Activated CD4-positive, alpha-beta T cell treated with anti-CD3 and anti-CD28 coated beads, Interleukin-2, amount 10 ng/mL, durations not matched to agents 7 days and 5 days (primary cell): ENCODE measurements at places on chromosomes 3 and 15.

GRCh38 chr15:80823995-80824394 lies 44.8 kb downstream of the CEMIP start:
- DNase-seq: no peak

DNA sequence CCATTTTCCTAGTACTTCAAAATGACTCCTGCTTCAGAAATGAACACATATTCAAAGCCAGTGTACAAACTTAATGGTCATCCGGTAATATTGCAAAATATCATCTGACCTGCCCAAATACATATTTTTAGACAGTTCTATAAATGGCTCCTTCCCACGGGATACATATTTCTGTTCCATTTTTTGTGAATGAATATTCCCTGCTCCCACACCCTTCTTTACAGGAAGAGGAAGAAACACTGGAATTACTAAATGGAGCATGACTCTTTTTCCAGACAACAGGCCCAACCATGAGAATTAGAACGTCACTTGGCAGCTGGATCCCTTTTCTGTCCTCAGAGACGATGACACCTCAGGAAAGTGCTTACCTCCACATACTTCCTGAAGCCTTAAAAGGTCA lies 38.0 kb upstream of the CBLB start:
- no peak for DNase-seq

GRCh38 chr15:31526916-31527690 lies 200.5 kb downstream of the KLF13 start:
- no peak for DNase-seq

- no peak for DNase-seq
Measured at GRCh38 chr3:24343084-24343783, 151.4 kb downstream of the THRB start.

- no peak for DNase-seq
Measured at GRCh38 chr3:127026036-127026435, 43.1 kb downstream of the PLXNA1 start.

GRCh38 chr3:197224034-197224444 lies 74.4 kb downstream of the DLG1 start:
- DNase-seq: peak; percentile 33

GRCh38 chr15:71281256-71281655 lies 166.0 kb downstream of the THSD4 start:
- DNase-seq: no peak

DNA sequence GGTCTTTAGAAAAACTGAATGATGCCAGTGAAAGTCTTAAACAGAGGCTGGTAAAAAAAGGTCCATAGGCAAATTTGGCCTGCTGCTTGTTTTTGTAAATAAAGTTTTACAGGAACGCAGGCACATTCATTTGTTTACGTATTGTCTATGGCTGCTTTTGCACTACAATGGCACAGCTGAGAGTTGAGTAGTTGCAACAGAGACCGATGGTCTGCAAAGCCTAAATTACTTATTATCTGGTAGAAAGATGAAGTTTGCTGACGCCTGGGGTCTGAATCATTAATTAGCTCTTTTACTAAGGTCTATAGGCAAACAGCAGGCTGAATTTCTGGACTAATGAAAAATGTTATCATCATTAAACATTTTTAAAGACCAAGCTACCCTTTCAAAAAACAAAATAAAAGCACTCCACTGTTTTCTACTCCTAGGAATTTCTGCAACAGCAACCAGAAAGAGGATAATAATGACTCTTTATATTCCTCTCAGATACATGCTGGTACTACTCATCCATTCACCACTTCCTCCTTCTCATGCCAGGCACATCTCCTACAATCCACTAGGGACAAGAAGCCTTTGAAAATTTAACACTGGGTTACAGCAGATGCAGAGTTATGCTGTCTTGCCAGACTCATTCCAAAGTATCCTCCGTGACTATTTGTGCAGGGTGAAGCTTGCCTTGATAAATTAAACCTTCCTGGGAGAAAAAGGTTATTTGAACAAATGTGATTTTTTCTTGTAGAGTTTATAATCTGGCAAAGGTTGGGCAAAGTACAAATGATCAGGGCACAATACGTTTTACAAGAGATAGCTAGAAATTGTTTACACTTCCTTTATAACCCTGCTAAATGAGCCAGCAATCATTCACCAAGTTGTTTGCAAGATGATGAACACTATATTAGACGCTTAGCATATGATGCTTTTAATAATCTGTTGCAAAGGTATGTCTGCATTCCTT lies 6.0 kb downstream of the GATM start:
- no peak for DNase-seq

GRCh38 chr3:122786066-122786465 lies 7.6 kb downstream of the HSPBAP1 start:
- no peak for DNase-seq

- DNase-seq: no peak
Measured at GRCh38 chr3:71011565-71012287, 571.8 kb downstream of the FOXP1 start.

DNA sequence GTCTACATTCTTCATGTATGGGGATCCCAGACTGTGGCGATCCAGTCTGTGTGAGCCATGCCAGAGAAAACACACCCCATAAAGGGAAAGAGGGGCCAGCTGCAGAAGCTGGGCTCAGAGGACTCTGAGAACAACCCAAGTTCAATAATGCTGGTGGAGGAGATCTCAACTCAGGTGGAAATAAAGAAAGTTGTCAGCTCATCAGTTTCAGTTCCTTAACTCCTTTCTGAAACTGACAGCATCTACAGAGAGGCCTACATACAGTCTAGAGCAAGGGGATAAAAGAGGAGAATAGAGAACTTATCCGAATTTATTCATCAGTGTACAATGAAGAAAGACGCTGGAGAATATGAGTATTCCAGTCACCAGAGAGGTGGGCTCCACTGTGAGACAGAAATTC lies 77.0 kb downstream of the NTRK3 start:
- no peak for DNase-seq

DNA sequence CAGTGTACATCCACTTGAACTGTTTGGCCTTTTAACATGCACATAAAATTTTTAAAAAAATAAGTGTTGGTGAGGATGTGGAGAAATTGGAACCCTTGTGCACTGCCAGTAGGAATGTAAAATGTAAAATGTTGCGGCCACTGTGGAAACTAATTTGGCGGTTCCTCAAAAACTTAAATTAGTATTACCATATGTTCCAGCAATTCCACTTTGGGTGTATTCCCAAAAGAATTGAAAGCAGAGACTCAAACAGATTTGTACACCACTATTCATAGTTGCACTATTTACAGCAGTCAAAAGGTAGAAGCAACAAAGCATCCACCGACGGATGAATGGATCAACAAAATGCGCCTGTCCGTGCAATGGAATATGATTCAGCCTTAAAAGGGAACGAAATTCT lies 55.2 kb upstream of the SEC61A1 start:
- no peak for DNase-seq

DNA sequence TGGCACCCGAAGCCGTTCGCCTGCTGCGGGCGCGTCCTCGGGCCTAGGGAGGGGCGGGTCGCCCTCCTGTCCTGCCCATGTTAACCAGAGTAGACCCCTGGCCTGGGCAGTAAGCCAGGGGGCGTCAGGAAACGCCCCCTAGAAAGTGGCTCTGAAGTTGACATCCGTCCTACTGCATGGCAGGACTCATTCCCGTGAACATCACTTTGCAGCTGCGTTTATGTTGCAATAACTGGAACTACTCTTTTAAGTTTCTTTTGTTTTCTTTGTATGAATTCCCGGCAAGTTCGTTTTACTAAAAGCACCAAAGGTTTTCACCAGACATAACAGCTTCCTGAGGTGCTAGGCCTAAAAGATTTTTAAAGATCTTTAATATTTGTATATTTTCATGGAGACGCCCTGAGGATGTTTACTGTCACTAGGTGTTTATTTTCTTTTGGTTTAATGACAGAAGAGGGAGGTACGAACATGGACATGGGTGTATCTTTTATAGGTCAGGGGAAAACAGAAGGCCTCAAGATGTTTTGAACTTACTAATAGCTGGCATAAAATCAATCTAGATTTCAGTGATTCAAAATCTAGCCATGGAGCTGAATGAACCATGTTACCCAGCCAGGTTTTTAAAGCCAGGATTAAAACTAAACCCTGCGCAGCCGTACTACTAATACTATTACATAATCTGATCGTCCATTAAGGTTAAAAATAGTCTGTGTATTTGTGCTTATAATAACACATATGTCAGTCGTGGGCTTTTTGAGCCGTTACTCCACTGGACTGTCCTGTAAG lies 1.0 kb downstream of the C15orf61 start:
- no peak for DNase-seq

GRCh38 chr3:151062611-151063010 lies 22.9 kb upstream of the MED12L start:
- DNase-seq: no peak

DNA sequence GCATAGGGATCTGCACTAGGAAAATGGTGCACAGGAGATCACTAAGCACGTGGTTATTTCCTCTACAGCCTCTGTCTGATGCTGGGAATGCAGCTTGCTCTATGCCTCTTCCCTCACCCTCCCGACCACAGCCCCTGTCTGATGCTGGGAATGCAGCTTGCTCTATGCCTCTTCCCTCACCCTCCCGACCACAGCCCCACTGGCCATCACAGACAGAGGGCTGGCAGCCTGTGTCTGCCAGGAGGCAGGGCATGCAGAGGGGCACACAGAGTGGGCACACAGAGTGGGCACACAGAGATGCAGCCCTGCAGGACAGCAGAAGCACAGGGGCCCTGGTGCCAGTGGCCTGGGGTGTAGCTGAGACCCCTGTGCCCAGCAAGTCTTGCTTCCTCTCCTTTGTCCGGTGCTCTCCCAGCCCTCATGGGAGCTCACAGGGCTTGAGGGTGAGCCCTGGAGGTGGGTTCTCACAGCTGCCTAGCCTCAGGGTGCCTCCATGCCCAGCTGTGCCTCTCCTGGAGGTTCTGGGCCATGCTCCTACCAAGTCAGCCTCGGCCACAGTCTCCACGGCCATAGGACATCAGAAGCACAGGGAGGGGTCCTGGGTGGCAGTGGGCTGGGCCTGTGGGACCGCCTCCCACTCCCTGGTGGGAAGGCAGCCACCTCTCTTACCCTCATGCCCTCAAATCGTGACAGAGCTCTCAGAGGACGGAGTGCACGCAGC lies 65.8 kb downstream of the EXOG start:
- no peak for DNase-seq

DNA sequence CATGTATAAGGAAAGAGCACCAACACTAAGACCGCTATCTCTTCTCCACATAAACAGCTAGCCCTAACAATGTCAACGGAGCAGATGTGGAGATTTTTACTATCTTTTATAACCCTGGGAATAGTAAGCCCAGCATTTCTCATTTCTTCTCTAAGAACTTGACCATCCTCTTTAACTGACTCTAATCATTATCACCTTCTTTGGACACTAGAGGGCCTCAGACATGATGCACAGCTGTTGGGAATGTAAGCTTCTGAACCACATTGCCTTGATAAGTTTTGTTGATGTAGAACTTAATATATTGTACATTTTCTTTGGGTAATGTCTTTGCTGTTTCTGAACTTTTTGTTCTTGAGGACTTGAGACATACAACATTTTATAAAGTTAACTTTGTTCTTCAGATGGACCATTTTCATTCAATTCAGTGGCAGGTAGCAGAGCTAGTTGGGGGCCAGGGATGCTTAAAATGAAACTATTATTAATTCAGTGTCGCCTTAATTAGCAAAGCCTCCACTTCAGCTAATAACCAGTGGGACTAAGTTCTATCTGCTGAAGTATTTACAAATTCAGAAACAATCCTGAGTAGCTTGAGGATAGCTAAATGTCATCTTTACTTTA lies 9.6 kb upstream of the TAGLN3 start:
- peak; percentile 28 for DNase-seq

DNA sequence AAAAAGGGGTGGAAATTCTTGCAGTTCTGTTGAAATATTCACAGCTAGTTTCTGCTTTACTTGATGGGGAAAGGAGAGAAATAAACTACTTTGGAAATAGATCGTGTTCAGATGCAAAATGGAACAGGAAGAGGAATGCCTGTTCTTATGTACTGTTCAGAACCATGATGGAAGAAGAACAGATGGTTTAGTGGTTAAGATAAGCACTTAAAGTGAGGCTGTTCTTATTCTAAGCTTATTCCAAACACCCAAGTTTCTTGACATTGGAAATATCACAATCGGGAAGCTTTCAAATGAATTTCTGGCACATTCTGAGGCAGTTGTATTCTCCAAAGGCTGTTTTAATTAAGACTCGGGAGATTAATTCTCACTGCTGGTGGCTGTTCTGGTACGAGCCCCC lies 228.5 kb downstream of the LSAMP start:
- no peak for DNase-seq

DNA sequence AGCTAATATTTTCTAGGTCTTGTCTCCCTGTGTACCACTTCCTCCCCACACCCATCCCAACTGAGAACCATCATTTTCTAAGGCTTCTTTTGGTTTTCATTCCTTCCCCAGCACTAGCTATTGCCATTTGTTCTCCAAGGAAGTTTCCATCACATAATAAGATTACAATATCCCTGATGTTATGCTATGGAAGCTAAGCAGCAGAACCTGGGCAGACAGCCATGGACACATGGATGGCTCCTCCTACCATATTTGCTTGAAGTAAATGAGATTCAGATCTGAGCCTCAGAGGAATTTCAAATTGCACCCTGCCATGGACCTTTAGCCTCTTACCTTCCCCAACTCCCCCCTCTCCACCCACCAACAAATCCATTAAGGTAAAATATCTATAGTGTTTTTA lies 31.5 kb downstream of the GASK1A start:
- no peak for DNase-seq

- no peak for DNase-seq
Measured at GRCh38 chr3:103055021-103055520, 620.3 kb downstream of the ZPLD1 start.

- DNase-seq: no peak
Measured at GRCh38 chr15:55532944-55533343, 24.9 kb upstream of the DNAAF4 start.

DNA sequence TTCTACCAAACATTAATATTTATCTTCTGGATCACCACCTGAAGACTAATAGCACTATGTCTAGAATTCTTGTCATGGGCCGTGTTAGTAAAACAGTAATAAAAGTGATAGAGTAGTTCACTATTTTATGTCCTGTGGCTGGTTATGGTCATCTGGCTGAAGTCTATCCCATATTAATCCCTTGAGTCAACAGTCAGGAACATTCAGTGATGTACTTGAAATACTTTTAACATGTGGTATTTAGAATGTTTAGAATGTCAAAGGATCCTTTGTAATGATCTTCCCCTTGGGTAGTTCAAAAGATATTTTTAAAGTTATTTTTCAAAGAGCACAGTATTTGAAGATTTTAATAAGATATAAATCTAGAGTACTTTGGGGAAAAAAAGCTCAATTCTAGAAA lies 117.0 kb downstream of the MBNL1 start:
- DNase-seq: no peak

DNA sequence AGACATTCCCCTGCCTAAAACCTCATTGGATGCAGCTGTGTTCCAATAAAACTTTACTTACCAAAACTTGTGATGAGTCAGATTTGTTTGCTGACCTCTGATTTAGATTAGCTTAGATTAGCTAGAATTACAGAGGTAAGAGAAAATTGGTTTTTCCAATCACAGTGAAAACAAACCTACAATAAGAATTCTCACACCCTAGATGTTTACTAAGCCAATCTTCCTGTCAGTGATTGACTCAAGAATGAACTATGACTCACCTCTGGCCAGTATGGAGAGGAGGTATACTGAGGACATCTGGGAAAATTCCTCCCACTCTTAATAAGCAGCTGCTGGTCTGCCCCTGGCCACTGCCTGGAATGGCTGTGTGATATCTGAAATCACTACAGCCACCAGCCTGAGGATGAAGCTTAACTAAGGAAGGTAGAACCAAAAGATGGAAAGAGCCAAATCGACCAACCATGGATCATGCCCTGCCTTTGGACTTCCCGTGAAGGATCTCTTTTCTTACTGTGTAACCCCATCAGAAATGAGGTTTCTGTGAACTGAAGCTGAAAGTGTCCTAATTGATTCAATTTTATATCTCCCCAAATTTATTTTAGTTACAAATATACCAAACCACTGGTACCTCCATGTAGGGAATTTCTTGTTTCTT lies 19.0 kb upstream of the GHSR start:
- DNase-seq: no peak
